Brain pericyte (primary cell): ENCODE measurements at places on chromosomes 3 and 15.

GRCh38 chr15:93372208-93372864 is 283.3 kb upstream of the RGMA start:
- no peak for DNase-seq

DNA sequence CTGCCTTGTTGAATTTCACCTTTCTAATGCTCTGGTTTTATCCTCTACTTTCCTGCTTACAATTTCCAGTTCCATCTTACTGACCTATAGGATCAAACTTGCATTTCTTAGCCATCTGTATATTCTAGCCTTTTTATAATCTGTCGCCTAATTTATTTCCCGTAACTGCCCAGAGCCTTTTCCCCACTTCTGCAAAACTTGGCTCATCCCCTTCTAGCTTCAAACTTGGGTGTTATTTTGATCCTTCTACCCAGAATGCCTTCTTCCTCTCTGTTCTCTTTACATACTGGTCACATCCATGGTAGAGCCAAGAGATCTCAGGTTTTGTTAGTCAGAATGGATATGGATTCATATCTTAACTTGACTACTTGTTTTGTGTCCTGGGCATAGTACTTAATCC is 2.6 kb downstream of the SACM1L start:
- DNase-seq: no peak

- DNase-seq: no peak
Measured at GRCh38 chr3:127254033-127254644, 33.7 kb downstream of the PRR20G start.

DNA sequence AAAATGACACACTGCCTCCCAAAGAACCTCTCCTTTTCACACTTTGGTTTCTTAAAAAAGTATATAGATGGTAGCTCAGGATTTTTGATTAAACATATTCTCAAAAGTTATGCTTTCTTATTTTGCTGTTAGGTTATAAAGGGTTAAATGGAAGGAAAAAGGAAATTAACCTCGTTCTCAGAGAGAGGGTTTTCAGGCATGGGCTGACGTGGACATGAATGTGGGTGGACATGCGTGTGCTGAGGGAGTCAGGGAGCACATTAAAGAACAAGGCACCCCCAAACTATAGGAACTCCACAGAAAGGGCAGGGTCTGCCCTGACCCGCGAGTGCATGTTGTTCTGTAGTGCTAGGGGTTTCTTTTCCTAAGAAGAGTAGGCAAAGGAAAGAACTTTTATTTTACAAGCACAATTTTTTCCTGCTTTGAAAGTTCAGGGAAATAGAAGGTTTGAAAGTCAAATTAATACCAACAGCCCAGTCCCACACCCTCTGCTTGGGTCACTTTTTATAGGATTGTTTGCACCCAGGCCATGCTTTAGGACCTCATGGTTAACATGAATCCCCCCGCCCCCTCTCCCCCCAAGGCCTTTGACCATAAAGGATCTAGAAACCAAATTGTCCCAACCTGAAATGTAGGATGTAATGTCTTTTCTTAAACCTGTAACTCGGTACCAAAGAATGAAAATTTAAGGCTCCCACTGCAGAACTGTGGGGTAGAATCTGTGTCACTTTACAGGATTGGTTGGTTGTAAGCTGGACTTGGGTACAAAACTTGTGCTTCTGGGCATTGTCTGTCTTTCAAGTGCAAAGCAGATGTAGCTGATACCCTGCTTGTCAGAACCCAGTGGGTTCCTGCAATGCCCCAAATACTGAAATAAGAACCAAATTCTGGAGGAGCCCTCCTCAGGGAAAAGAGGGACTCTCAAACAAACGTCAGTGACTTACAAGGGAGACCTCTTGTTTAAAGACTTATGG is 58.5 kb upstream of the CCR4 start:
- no peak for DNase-seq

DNA sequence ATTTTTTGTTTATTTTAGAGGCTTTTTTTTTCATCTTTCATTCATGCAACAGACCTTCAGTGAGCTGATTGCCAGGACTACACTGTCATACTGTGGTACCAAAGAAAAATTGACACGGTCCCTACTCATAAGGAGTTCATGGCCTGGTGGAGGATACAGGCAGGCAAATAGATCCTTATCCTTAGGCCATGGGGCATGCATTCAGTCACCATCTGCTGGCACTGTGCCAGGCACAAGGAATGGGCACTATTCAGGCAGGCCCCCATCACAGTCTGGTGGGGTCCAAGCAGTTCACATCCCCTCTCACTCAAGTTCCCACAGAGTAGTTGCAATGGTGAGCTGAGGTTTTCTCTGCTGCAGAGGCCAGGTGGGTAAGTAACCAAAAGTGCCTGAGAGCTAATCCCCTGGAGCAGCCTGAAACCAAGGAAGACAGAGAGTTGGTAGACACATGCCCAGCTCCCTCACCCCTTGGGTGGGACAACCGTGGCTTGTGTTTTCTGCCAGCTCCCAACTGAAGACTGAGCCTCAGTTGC is 17.3 kb downstream of the CISH start:
- DNase-seq: no peak

DNA sequence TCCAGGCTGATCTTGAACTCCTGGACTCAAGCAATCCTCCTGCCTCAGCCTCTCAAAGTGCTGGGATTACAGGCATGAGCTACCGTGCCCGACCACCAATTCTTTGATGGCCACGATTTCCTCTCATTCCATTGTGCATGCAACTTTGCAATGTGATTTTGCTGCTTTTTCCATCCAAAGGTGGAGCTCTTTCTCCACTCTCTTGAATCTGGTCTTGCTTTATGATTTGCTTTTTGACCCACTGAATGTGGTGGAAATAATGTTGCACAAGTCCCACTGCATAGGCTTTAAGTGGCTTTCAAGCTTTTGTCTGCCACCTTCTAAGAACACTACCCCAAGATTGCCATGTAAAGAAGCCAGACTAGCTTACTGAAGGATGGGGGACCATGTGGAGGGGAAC is 10.6 kb downstream of the RPS27L start:
- no peak for DNase-seq

GRCh38 chr15:90002428-90002844 is 1.3 kb downstream of the ZNF710 start:
- DNase-seq: no peak
